ENCODE measurements at places on chromosomes 11 and 22. TPM values are rescaled to one million over a fixed set of nuclear protein-coding genes. Genes with fewer than 3 reads are reported as not detected.

- no peaks in the 10 kb centered on the region for H3K4me1 ChIP-seq
- H3K36me3 ChIP-seq: no peaks in the 10 kb centered on the region
- DNase-seq: no peak
- no peak overlapping the region for H3K4me3 ChIP-seq
Observed at GRCh38 chr22:48820481-48821345, 1007.0 kb downstream of the BRD1 start.

GRCh38 chr11:63551889-63552266, 11.3 kb downstream of the PLAAT2 start:
- DNase-seq: no peak
- H3K27ac ChIP-seq: no peak overlapping the region
- H3K36me3 ChIP-seq: no peaks in the 10 kb centered on the region
- H3K4me1 ChIP-seq: peaks cover 7% of the 10 kb centered on the region
- no peaks in the 10 kb centered on the region for H3K27me3 ChIP-seq

GRCh38 chr11:93547028-93547427, 3.8 kb upstream of the SMCO4 start:
- peaks cover 15% of the 10 kb centered on the region for H3K4me1 ChIP-seq
- H3K4me3 ChIP-seq: no peak overlapping the region
- H3K36me3 ChIP-seq: no peaks in the 10 kb centered on the region
- no peak overlapping the region for H3K27ac ChIP-seq
- no peak for DNase-seq

GRCh38 chr11:69518081-69518950, 36.9 kb downstream of the LINC01488 start:
- H3K4me3 ChIP-seq: no peak overlapping the region
- H3K27me3 ChIP-seq: no peaks in the 10 kb centered on the region
- no peak overlapping the region for H3K27ac ChIP-seq

- H3K27me3 ChIP-seq: peaks cover 37% of the 10 kb centered on the region
- H3K4me3 ChIP-seq: no peak overlapping the region
- H3K27ac ChIP-seq: no peak overlapping the region
Observed at GRCh38 chr11:70079691-70080090, 1.6 kb downstream of the ANO1 start.

GRCh38 chr11:131889146-131889577, 518.7 kb downstream of the NTM start:
- no peaks in the 10 kb centered on the region for H3K27me3 ChIP-seq
- DNase-seq: no peak
- H3K27ac ChIP-seq: no peak overlapping the region
- H3K4me3 ChIP-seq: no peak overlapping the region
- H3K36me3 ChIP-seq: no peaks in the 10 kb centered on the region

Gene TIMM10B
- total RNA-seq: 59.6 TPM

GRCh38 chr11:3161309-3161708, 3.8 kb downstream of the OSBPL5 start:
- H3K36me3 ChIP-seq: no peaks in the 10 kb centered on the region
- H3K27me3 ChIP-seq: no peaks in the 10 kb centered on the region
- H3K4me1 ChIP-seq: peaks cover 41% of the 10 kb centered on the region
- H3K4me3 ChIP-seq: peak overlapping the region; percentile 46
- H3K27ac ChIP-seq: peak overlapping the region; percentile 69

DNA sequence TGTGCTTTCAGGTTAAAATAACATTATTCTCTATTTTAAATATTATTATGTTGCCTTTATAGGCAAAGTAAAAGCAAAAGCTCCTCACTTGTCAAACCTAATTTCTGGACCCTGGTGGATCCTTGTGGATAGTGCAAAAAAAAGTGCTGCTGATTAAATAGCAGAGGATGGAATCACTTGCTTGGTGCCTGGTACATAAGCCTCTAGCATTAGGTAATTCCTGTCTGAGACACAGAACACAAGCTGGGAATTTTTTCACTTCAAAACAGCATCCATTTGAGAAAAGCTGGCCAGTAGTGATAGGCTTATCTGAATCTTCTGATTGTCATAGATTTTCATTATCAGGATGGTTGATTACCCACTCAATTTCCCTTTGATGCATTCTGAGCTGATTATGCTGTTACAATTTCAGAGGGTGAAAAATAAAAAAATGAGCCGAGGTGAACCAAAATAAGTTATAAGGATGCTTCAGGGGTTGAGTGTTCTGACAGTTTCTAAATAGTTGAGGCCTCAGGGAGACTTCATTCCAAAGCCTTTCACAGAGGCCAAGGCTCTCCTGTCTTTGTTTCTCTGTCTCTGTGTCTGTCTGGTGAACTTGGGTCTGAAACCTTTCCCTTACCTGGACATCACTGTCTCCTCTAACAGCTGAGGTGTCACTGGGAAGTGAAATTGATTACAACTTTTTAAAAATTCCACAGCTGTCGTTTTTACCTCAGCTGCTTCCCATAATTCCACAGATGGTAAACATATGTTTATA, 242.9 kb downstream of the NELL1 start:
- DNase-seq: no peak
- H3K4me1 ChIP-seq: no peaks in the 10 kb centered on the region
- no peak overlapping the region for H3K4me3 ChIP-seq
- H3K36me3 ChIP-seq: no peaks in the 10 kb centered on the region

GRCh38 chr22:48938741-48939140, 888.9 kb downstream of the BRD1 start:
- H3K27ac ChIP-seq: no peak overlapping the region
- H3K27me3 ChIP-seq: no peaks in the 10 kb centered on the region
- H3K4me1 ChIP-seq: no peaks in the 10 kb centered on the region
- H3K36me3 ChIP-seq: no peaks in the 10 kb centered on the region
- no peak for DNase-seq
- H3K4me3 ChIP-seq: no peak overlapping the region

Gene OR56A1
- total RNA-seq: not detected

Gene MMP11
- 4.5 TPM for total RNA-seq

DNA sequence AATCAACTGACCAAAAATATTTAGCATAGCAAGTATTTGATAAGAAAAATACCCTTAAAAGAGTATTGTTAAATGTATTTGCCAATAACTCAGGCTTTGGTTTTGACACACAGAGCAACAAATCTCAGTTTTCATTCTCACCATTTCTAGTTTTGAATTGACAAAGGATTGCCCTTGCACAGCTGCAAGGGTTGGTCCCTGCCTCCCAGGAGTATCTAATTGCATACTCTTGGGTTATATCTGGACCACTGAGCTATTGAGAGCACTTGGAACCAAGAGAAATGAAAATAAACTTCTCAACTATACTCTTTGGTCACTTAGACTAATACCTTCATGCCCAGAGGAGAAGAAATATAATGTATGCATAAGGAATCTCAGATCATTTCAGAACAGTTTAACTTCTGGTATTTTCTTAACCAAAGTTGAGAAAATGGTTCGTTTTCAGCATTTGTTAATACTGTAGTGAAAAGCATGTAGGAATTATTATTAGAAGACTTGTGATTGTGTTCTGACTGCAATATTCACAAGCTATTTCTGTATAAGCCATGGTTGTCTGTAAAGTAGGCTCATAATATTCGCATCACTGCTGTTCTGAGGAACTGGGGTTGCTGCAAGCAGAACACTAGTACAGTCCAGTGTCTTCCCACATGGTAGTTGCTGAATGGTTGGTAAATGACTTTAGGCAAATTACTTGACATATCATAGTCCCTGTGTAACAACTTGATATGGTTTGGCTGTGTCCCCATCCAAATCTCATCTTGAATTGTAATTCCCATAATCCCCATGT, 7.9 kb downstream of the C2CD3 start:
- no peaks in the 10 kb centered on the region for H3K36me3 ChIP-seq
- no peak overlapping the region for H3K27ac ChIP-seq
- no peaks in the 10 kb centered on the region for H3K4me1 ChIP-seq
- no peak for DNase-seq
- H3K4me3 ChIP-seq: no peak overlapping the region

Gene FAM180B
- total RNA-seq: 22.7 TPM

- H3K4me3 ChIP-seq: peak overlapping the region; percentile 35
- DNase-seq: peak; percentile 58
- H3K27me3 ChIP-seq: no peaks in the 10 kb centered on the region
- H3K27ac ChIP-seq: peak overlapping the region; percentile 94
Observed at GRCh38 chr11:7577291-7578190, 63.7 kb downstream of the PPFIBP2 start.

DNA sequence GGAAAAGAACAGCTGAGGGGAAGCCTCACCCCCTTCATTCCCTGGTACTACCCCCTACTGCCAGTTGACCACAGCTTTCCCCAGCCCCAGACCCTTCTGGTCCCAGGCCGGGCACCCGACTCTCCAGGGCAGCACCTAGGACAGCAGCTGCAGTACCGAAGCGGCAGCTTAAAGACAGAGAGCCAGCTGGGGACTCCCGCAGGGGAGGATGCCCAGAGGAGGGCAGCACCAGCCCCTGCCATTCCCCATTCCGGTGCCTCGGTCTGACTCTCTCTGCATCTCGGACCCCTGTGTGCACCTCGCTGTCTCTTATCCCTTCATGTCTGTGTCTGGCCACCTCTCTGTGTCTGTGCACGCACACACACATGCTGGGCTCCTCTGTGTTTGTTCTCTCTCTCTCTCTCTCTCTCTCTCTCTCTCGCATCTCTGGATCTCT, 9.4 kb downstream of the IGSF9B start:
- H3K4me1 ChIP-seq: peaks cover 63% of the 10 kb centered on the region
- H3K27me3 ChIP-seq: peaks cover 70% of the 10 kb centered on the region
- no peak overlapping the region for H3K27ac ChIP-seq
- H3K4me3 ChIP-seq: no peak overlapping the region

GRCh38 chr11:11743216-11743615, 98.6 kb upstream of the USP47 start:
- no peak for DNase-seq
- no peaks in the 10 kb centered on the region for H3K27me3 ChIP-seq
- H3K4me3 ChIP-seq: no peak overlapping the region

Gene STIP1
- total RNA-seq: 109 TPM

DNA sequence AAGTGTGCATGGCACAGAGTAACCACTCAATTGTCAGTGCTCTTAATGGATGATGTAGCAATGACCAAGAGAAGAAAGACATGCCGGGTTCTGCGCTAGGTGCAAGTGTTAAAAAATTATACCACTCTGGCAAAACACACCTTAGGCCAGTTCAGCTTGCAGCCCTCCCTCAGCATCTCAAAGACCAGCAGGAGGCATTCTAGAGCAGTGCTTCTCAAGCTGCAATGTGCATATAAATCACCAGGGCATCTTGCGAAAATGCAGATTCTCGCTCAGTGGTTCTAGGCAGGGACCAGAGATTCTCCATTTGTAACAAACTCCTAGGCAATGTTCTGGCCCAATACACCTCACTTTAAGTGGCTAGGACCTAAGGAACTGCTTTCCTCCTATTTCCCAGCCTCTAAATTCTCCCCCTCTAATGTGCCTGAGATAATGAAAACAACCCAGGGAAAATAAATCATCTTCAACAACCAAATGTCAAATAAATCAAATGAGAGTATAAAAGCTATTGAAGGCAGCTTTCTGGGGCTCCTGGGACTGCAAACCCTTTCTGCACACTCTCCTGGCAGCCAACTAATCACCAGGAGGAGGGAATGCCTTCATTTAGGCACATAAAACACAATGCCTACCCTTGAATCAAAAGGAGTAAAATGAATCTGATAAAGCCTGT, 337.2 kb upstream of the API5 start:
- no peaks in the 10 kb centered on the region for H3K36me3 ChIP-seq
- no peak overlapping the region for H3K4me3 ChIP-seq
- H3K4me1 ChIP-seq: no peaks in the 10 kb centered on the region
- no peak overlapping the region for H3K27ac ChIP-seq

- H3K4me1 ChIP-seq: peaks cover 22% of the 10 kb centered on the region
- H3K36me3 ChIP-seq: no peaks in the 10 kb centered on the region
Observed at GRCh38 chr22:35634943-35635540, 13.2 kb upstream of the APOL6 start.

GRCh38 chr22:28222571-28222970, 303.5 kb upstream of the PITPNB start:
- H3K36me3 ChIP-seq: no peaks in the 10 kb centered on the region
- H3K4me3 ChIP-seq: no peak overlapping the region
- no peak for DNase-seq
- H3K4me1 ChIP-seq: peaks cover 7% of the 10 kb centered on the region

Gene DUSP8
- total RNA-seq: 10.8 TPM

DNA sequence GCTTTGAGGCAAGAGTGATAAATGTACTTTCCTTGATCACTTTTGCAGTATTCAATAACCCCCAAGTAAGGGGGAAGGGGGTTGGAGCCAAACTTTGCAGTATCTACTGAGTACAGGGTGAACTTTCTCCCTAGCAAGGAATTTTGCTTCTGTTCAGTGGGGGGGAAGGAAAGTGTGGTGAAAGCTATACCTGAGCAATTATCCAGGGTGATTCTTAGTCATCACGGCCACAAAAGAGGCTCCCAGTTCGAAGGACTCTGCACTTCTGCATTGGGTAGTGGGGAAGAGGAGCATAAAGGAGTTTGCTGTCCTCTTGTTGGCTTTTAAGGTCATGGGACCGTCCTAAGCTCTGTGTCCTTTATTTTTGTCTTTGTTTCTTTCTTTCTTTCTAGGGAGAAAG, 346.5 kb upstream of the SYN3 start:
- H3K36me3 ChIP-seq: no peaks in the 10 kb centered on the region
- H3K4me3 ChIP-seq: no peak overlapping the region
- no peaks in the 10 kb centered on the region for H3K27me3 ChIP-seq
- no peak overlapping the region for H3K27ac ChIP-seq
- H3K4me1 ChIP-seq: no peaks in the 10 kb centered on the region

DNA sequence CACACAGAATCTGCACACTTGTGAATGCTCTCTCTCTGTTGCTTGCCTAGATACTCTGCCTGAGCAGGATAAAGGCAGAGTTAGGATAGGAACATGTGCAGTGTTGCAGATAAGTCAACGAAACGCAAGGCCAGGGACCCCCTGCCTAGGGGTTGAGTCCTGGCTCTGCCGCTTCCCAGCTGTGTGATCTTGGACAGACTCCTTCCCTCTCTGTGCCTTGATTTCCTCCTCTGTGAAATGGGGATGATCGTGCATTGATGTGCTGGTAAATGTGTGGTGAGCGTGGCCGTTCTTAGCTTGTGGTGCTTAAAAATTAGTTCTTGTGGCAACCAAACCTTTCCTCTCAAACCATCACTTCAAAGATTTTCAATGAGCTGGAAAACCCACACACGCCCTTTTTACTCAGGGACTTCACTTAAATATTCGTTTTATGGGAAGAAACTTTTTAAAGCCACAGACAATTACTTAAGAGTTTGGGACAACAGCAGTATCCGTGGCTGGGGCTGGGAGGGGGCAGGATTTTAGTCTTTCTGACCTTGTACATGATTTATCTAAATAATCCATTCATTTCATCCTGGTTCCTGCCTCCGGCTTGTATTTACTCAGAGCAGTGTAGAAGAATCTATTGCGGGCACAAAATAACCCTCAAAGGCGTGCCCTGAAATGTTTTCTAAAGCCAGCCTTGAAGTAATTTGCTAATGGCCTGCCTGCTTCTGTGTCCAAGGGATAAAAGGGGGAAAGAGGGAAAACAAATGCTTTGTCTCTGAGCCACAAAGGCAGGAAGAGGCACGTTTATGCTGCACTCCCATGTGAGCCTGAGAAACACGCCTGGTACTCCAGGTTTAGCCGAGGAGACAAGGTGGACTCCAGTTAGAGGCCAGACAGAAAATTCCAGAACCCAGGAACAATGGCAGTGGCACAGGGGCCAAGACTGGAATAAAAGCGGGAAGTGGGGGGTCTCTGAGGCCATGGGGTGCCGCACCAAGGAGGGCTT, 85.0 kb upstream of the CRYBB3 start:
- H3K27ac ChIP-seq: peak overlapping the region; percentile 49
- H3K36me3 ChIP-seq: peaks cover 9% of the 10 kb centered on the region
- H3K4me1 ChIP-seq: peaks cover 13% of the 10 kb centered on the region
- no peak overlapping the region for H3K4me3 ChIP-seq

- peaks cover 11% of the 10 kb centered on the region for H3K4me1 ChIP-seq
- no peaks in the 10 kb centered on the region for H3K36me3 ChIP-seq
- H3K4me3 ChIP-seq: no peak overlapping the region
- H3K27ac ChIP-seq: no peak overlapping the region
- no peak for DNase-seq
- H3K27me3 ChIP-seq: no peaks in the 10 kb centered on the region
Observed at GRCh38 chr11:86795949-86796348, 4.4 kb upstream of the PRSS23 start.
